GM23338 (cell line): ENCODE measurements at places on chromosomes 1 and 21. TPM values are rescaled to one million over a fixed set of nuclear protein-coding genes. Genes with fewer than 3 reads are reported as not detected.

ANKRD13C gene
- 10.4 and 12.3 TPM in 2 replicates for polyA plus RNA-seq

WDR4 gene
- polyA plus RNA-seq = 20.3 and 22.5 TPM in 2 replicates

RHBDL2 gene
- 0.70 and 1.2 TPM in 2 replicates for polyA plus RNA-seq

IVL gene
- not detected in 2 replicates for polyA plus RNA-seq

INKA2 gene
- 2.8 and 3.7 TPM in 2 replicates for polyA plus RNA-seq

RIT1 gene
- 19.3 and 21.5 TPM in 2 replicates for polyA plus RNA-seq

NIPAL3 gene
- 4.6 and 5.5 TPM in 2 replicates for polyA plus RNA-seq

DNA sequence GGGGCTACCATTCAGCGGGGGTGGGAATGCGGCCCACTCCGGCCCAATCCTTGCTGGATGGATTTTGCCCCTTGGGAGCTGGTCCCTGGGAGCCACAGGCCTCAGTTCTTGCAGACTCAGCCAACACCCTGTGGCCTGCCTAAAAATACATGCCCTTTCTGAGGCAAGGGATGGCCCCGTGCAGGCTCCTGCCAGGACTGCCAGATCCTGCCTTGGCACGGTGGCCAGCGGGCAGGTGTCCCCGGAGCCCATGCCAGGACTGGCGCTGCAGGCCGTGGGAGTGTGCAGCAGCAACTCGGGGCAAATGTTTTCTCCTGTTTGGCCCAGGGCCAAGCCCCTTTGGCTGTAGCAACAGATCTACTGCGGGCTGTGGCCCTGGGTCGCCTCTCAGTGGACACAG is 1.6 kb upstream of the PANK4 start:
- no peak for DNase-seq

- DNase-seq = no peak
Observed at GRCh38 chr1:19360843-19361610, 48.9 kb downstream of the SLC66A1 start.

GRCh38 chr1:33337441-33337840 is 16.5 kb upstream of the A3GALT2 start:
- no peak for DNase-seq

- no peak for DNase-seq
Observed at GRCh38 chr1:209643285-209644020, 8.8 kb downstream of the LAMB3 start.

DNA sequence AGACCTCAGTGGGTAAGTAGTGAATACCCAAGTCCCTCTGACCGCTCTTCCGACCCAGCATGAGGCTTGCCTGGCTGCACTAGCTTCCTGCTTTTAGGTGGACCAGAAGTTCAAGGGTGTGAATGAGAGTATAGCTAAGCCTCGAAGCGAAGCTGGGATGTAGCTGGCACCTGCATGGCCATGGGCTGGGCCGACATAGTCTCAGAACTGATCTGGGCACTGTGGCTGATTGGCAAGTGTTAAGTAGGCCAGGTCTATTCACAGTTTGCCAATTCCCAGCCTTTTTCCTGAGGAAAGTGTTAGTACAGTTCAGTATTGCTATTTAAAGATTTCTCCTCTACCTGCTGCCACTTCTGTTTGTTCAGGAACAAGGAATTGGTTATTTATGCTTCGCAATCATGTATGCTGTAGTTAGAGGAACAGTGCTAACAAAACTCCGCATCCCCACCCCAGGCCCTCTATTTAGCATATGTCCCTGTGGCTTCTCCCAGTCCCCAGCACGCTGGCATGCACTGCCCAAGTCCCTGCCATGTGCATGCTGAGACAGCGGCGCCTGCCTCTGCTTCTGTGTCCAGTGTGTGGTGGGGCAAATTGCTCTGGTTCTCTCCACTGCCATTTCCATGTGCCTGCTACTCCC is 16.3 kb downstream of the SPATA46 start:
- no peak for DNase-seq

GRCh38 chr1:2645143-2645542 is 12.3 kb upstream of the MMEL1 start:
- no peak for DNase-seq

GRCh38 chr1:200179126-200179780 is 151.7 kb downstream of the NR5A2 start:
- no peak for DNase-seq

- DNase-seq = no peak
Observed at GRCh38 chr1:110393691-110394492, 3.1 kb upstream of the SLC16A4 start.

DNA sequence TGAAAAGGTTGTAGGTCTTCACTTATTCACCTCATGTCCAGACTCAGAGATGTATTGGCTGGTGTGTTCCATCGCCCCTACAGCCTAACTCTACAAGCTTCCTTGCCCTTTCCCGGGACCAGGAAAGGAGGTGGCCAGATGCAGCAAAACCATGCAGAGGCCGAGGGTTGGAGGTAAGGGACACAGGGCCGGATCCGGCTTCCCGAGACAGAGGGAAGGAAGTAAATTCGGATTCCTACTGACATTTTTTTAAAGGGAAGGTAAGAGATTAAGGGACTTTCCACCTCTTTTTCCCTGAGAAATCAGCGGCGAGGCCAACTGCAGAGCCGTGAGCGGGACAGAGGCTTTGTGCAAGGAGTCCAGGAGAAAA is 12.7 kb downstream of the EPHA10 start:
- DNase-seq = no peak
